ENCODE measurements at places on chromosomes 2 and 18.

GRCh38 chr2:38610851-38611801 is 8.4 kb upstream of the HNRNPLL start:
- DNase-seq: no peak

DNA sequence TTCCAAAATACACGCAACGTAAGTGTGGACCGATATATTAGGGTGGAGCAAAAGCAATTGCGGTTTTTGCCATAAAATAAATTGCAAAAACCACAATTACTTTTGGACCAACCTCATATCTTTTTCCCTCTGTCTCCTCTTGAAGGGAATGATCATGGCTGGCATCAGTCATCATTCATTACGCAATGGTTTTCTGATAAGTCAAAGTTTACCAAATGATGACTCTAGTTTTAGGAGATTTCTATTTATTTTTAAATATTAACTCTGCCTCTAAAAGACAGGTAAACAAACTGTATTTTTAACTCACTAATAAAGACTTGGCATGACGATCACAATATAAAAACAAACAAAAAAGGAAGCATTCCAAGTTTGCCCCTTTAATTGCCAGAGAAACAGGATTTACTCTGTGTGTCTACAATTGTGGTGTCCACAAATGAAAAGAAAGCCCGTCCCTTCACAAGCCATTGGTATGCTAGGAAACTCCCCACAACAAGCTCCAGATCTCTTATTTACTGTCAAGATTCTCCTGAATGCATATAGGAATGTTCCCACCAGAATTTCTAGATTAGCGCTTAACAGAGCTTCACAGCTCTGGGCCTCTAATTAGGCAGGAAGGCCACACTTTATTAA is 61.3 kb downstream of the IRS1 start:
- DNase-seq: no peak

DNA sequence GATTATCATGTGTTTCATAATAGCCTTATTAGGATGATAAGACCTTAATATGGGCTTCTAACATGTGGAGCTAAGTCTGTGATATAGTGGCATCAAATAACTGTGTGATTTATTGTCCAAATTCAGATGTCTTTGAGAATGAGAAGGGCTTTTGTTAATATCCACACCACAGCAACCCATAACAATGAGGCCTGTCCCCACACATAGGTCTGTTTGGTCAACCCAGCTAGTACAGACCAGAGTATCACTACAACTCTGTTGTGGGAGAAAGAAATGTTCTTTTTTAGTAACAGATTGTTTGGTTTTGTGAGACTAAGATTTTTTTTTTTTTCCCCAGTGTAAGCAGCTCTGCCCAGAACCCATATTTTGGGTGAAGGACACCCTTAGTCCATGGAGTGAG is 439.2 kb downstream of the PIK3C3 start:
- no peak for DNase-seq

GRCh38 chr2:127735537-127736399 is 34.5 kb downstream of the SFT2D3 start:
- DNase-seq: no peak

GRCh38 chr2:154331784-154332183 is 366.7 kb upstream of the KCNJ3 start:
- DNase-seq: no peak

- no peak for DNase-seq
These were observed 77.6 kb upstream of the BCL2L11 start for GRCh38 chr2:111042772-111043771.
